ENCODE measurements at places on chromosomes 3 and 15.

DNA sequence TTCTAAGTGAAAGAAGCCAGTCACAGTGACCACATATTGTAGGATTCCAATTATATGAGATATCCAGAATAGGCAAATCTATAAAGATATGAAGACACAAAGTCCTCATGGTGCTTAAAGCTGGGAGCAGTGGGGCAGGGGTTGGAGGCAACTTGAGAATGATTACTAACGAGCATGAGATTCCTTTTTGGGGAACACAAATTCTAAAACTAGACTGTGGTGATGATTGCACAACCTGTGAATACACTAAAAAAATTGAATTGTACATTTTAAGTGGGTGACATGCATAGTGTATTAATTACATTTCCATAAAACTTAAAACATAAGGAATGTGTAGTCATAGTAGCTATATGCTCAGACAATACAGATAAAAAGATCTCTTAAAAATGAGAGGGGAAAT lies 103.2 kb downstream of the DPH6 start:
- no peak for DNase-seq

DNA sequence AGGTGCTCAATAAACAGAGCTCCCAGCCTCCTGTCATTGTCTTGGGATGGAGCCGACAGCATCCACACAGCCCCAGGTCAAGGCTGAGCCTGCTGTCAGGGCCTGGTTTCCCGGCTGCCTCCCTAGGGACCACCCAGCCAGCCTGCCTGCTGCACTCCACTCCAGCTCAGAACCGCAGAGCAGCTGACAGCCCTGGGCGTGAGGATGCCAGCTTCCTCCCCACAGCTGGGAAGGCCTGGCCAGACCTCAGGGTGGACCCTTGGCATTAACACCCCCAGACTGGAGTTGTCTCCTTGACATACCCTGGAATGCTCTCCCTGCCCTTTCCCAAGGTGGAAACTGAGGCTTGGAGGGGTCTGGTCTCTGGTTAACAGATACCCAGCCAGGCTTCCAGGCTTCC lies 112.0 kb downstream of the WNT7A start:
- DNase-seq = no peak

GRCh38 chr3:147197739-147198138 lies 208.6 kb downstream of the ZIC4 start:
- no peak for DNase-seq

DNA sequence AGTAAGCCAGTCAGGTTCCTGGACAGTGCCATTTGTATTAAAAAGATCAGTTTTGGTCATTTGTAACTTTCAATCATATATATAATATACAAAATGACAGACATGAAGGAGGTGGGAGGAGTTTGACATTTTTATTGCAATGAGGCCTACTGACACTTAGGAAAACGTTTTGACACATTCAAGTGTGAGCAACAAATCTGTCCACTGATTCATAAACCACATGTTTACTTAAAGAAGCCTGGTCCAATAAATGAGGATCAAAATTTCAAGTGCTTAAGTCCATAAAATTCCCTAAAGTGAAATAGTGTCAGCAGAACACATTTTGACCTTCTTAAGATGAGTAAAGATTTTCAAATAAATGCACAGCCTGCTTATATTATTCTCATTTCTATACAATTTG lies 137.3 kb downstream of the MECOM start:
- no peak for DNase-seq

- no peak for DNase-seq
Measured at GRCh38 chr15:79919090-79919748, 22.4 kb upstream of the MTHFS start.
